ENCODE measurements at places on chromosomes 4 and X. TPM values are rescaled to one million over a fixed set of nuclear protein-coding genes. Genes with fewer than 3 reads are reported as not detected.

The HDX gene
- 7.5 TPM for total RNA-seq

The FAM193A gene
- 20.9 TPM for total RNA-seq

The GPRASP2 gene
- total RNA-seq = 8.0 TPM

The SHROOM3 gene
- total RNA-seq = 6.1 TPM

The PFKFB1 gene
- 1.1 TPM for total RNA-seq

The RAI2 gene
- 11.8 TPM for total RNA-seq

The FAM47A gene
- not detected for total RNA-seq

The ADH6 gene
- not detected for total RNA-seq

The PABPC4L gene
- 0.82 TPM for total RNA-seq

The C4orf51 gene
- not detected for total RNA-seq

The SMR3B gene
- not detected for total RNA-seq

The NDP gene
- total RNA-seq = 0.36 TPM

The GIMD1 gene
- total RNA-seq = not detected

The NDST4 gene
- 0.71 TPM for total RNA-seq

The AMER1 gene
- 7.5 TPM for total RNA-seq

The TXK gene
- 1.1 TPM for total RNA-seq

The PRPS2 gene
- 76.0 TPM for total RNA-seq

The BBS7 gene
- total RNA-seq = 12.7 TPM

The SGMS2 gene
- 114 TPM for total RNA-seq

The F8A3 gene
- total RNA-seq = 11.4 TPM

The RHOXF1 gene
- 1.3 TPM for total RNA-seq

The UGT2B10 gene
- total RNA-seq = not detected

The NLGN3 gene
- 2.3 TPM for total RNA-seq

The CFAP299 gene
- not detected for total RNA-seq

The RBMXL3 gene
- not detected for total RNA-seq

The SERTM2 gene
- total RNA-seq = 2.0 TPM

The PRDM5 gene
- total RNA-seq = 20.4 TPM

Data from sigmoid colon (tissue), 7 donors.